ENCODE measurements at places on chromosomes 7 and 10.

GRCh38 chr10:131176907-131177306 lies 134.6 kb downstream of the TCERG1L start:
- DNase-seq, result no peak

DNA sequence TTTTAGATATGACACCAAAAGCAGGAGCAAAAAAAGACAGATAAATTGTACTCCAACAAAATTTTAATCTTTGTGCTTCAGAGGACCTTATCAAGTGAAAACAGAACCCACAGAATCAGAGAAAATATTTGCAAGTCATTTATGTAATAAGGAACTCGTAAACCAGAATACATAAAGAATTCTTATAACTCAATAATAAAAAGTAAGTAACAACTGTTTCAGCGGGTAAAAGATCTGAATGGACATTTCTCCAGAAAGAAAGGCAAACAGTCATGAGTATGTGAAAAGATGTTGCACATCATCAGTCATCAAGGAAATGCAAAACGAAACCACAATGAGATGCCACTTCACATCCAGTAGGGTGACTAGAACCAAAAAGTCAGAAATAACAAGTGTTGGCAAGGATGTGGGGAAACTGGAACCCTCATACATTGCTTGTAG lies 167.7 kb upstream of the KCTD7 start:
- no peak for DNase-seq

DNA sequence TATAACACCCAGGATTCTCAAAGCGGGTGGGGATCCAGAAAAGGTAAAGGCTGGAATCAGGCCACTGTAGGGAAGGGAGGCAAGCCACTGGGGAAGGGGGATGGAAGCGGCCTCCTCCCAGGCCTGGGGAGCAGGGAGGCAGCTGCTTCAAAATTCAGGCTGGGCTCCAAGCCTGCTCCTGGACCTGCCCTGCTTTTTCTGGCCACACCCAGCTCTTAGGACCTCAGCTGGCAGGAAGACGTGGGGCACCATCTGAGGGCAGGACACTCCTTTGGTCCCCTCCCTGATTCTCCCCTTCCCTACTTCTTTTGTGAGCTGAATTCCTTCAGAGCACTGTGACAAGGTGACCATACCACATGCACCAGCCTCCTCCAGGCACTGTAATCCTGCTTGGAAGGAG lies 4.6 kb upstream of the LBX1 start:
- no peak for DNase-seq

GRCh38 chr7:3241686-3242258 lies 59.3 kb upstream of the SDK1 start:
- DNase-seq, result no peak

DNA sequence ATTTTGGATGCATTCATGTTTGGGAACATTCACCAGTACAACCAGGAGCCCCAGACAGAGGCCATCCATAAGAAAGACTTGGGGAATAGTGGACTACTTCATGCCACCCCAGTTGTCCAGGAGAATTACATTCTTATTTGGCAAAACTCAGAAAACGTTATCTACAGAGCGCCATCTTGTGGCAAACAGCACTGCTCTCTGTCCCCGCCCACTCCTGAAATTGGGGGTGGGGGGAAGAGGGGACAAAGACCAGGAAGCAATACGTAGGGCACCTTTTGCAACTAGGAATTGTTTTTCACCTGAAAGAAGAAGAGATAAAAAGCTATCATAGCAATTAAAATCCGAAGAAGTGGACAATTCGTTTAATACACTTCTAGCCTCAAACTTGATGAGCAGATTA lies 134.6 kb upstream of the MGMT start:
- DNase-seq, result no peak

DNA sequence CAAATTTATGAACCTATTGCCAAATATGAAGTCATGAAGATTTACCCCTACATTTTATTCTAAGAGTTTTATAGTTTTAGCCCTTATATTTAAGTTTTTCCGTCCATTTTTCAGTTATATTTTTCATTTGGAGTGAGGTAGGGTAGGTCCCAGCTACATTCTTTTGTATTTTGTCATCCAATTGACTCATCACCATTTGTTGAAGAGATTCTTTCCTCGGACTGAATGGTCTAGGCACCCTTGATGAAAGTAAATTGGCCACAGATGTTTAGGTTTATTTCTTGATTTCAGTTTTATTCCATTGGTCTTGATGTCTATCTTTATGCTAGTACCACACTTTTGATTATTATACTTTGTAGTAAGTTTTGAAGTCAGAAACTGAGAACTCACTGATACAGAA lies 22.7 kb downstream of the CYP2C19 start:
- DNase-seq, result no peak

GRCh38 chr10:3805791-3806461 lies 20.9 kb upstream of the KLF6 start:
- DNase-seq, result peak; percentile 51

DNA sequence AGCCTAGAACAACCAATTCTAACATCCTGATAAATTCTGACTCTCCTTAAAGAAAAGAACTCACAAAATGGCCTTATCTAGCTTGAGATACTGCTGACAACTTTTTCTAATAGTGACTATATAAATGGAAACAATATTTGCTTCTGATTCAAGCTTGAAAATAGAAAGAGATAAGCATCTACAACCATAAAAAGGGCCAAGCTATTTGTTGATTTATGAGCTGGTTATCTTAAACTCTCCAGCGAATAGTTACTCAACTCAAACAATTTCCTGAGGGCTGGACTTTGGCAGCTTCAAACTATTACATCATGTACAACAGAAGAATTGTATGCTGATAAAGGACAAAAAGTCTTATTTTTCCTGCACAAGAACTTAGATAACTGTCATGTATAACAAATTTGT lies 4.6 kb downstream of the USP54 start:
- DNase-seq, result no peak

DNA sequence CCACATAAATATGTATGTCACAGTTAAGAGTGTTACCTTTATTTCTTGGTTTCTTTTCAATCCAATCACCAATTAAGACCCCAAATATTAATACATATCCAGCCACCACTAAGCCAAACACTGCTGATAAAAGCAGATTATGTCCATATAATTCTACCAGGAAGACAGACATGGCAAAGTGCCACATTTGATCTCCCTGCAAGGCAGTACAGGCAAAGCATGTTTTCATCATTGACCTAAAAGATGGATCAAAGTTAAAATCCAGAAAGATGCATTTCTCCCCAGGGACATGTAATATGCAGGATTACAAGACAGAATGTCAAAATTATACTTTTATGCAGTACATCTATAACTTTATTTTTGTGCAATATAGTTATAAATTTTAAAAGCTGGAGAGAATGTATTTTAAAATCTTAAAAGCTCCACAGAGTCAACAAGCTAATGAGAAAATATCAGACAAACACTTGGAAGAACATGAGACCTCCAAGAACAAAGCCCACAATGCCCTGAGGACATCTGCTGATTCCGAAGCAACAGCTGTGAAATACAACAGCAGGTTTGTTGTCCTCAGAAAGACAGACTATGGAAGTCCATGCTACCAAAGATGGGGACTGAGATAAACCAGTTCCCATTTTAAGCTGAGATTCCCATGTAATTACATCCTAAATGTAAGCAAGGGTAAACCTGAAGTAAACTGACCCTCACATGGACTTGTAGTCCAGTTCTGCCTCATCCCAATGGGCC lies 54.5 kb upstream of the TOMM7 start:
- DNase-seq, result no peak

GRCh38 chr7:92242972-92243371 lies 2.7 kb downstream of the KRIT1 start:
- DNase-seq, result no peak

DNA sequence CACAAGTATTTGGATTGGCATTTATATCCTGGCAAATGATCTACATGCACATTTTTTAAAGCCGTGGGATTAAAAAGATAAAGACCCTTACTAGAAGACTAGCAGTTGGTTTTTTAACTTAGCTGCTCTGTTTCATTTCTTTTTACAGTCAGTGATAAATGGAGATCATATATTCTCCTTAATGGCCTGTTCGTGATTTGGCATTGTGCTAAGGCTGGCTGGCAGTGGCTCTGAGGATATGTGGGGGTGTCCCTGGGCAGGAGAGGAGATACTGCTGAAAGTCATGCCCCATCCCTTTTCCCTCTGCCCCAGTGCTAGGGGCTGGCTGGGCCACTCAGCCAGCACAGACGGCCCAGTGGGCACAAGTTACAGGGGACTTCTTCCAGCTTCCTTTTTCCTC lies 341.7 kb downstream of the PRPF18 start:
- no peak for DNase-seq

GRCh38 chr7:6495597-6496262 lies 48.0 kb upstream of the DAGLB start:
- no peak for DNase-seq

DNA sequence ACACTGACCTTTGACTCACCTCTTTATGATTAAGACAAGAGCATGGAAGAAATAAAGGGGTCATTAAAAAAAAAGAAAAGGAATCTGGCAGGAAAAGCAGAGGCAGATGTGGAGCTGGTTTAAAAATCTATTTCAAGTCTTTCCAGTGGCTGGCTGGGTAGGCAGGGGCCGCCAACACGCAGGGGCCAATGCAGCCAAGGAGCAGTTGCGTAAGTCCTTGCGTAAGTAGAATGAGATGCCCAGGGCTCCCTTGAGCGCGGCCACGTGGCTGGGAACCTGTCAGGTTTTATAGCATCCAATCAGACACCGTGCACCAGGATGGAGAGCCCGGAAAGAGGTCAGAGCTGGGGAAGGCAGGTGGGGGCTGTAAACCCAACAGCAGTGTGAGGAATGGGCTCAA lies 123.8 kb upstream of the INSYN2A start:
- DNase-seq, result no peak

GRCh38 chr7:30468791-30469190 lies 9.8 kb downstream of the NOD1 start:
- DNase-seq, result no peak

DNA sequence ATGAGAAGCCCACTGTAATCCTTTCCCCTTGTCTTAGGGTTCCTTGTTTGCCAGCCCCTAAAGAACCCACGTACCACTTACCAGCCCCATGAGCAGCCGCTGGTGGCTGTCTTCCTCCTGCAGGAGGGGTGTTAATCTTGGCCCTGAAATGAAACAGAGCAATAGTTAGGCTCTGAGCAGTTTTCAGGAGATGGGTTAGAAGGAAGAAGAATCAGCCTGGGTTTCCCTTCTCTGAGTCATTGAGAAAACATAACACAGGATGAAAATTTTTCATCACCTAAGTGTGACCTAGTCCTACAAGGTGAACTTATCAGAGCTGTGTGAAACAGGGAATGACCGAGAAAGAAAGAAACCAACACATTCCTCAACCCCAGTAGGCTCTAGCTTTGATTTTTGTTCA lies 90.0 kb downstream of the GSAP start:
- peak; percentile 48 for DNase-seq

DNA sequence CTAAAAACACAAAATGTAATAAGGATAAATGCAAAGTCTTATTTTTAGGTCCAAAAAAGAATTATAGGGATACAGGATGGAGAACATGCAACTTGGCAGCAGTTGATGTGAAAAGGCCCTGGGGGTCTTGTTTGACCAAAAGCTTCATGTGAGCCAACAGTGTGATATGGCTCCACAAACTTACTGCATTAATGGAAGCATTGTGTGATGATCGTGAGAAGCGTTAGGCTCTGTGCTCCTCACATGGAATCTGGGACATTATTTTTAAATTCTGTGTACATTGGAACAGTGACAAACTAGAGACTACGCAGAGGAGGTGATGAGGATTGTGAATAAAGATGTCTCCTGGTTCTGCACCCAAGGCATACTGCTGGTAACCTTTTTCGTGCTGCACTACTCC lies 39.1 kb upstream of the CALD1 start:
- DNase-seq, result no peak

DNA sequence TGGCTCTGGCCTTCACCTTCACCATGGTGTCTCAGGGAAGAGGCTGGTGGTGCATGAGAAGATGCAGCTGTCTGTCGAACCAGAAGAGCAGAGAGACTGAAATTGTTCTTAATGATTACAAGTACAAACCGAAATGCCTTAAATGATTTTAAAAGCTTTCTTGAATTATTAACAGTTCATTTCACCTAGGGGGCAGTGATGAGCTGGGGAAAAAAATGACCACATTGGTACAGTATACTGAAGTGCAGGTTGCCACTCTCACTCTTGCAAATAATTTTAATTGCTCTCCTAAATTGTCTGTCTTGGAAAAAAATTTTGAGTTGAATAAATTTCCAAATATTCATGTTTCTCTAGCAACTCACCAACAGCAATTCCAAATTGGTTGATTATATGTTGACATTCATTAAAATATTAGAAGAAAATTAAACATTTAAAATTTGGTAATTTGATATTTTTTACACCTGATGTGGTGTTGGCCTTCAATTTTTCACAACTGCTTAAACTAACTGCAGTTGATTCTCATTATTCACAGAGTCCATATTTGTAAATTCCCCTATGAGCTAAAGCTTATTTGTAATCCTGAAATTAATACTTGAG lies 692.6 kb downstream of the ZWINT start:
- peak; percentile 9 for DNase-seq

DNA sequence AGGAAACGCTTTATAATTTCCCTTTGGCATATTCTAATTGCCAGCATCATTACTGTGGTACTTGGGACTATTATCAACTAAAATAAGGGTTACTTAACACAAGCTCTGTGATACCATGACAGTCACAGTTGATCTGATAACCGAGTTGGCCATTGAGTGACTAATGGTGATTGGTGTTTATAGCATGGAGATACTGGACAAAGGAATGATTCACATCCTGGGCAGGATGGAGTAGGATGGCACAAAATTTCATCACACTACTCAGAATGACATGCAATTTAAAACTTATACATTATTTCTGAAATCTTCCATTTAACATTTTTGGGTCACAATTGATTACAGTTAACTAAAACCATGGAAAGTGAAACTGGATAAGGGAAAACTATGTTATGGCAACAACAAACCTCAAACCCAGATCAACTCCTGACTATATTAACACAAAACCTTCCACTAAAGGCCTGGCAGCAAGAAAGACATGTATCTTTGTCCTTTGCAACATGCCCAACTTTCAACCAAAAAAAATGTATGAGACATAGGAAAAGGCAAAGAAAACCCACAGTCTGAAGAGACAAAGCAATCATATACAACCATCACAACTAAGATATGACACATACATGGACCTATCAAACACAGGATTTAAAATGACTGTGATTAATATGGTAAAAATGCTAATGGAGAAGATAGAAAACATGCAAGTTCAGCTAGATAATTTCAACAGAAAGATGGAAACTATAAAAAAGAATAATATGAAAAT lies 208.5 kb upstream of the NRP1 start:
- DNase-seq, result no peak

DNA sequence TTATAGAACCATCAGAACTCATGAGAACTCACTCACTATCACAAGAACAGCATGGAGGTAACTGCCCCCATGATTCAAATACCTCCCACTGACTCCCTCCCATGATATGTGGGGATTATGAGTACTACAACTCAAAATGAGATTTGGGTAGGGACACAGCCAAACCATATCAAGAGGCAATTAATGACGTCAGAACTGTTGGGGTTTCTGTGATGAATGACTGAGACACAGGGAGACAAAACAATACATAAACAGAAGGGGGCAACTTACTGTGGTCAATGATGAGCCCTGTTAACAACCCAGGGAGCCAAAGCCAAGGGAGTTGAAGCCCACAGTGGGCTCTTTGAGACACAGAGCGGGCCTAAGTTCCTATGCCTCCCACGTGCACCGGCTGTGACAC lies 171.3 kb upstream of the GHITM start:
- no peak for DNase-seq
